Chondrocyte (in vitro differentiated cells): ENCODE measurements at places on chromosomes 3 and 15. TPM values are rescaled to one million over a fixed set of nuclear protein-coding genes. Genes with fewer than 3 reads are reported as not detected.

Gene CPB1
- not detected in 3 replicates for total RNA-seq

GRCh38 chr3:45204136-45204535, 22.0 kb downstream of the TMEM158 start:
- no peak overlapping the region for H3K4me3 ChIP-seq
- H3K27ac ChIP-seq: no peak overlapping the region
- no peak for DNase-seq
- H3K27me3 ChIP-seq: no peaks in the 10 kb centered on the region

DNA sequence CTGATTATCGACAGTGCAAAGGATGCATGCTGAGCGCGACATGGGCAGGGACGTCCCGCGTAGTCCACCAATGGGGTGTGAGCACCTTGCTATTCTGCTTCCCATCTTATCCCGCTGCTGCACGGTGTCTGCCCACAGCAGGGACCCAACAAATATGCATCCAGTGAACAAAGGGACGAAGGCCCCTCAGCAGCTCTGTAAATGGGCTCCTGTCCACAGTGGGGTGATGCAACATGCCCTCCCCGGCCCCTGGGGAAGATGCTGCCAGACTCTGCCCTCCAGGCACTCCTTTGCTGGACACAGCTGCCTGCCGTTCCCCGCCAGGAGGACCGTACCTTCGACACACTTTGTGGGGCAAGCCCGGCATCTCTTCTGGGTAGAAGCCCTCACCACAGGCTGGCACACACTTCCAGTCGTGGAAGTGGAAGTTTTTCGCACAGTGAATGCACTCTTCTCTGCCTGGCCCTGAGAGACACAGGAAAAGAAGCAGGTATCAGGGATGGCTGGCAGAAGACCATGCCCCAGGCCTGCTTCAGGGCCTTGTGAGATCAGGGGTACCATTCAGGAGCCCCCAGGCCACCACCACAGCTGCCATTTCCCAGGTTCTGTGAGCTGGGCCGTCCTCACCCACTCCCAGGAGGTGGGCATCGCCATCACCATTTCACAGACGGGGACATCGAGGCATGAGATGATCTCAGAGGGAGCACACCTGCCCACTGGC, 18.2 kb upstream of the SNRPA1 start:
- peak; percentile 87 for DNase-seq
- H3K4me3 ChIP-seq: no peak overlapping the region
- H3K4me1 ChIP-seq: no peaks in the 10 kb centered on the region
- H3K27ac ChIP-seq: no peak overlapping the region
- H3K27me3 ChIP-seq: peaks cover 6% of the 10 kb centered on the region

Gene ADAMTS17
- total RNA-seq: 3.4 to 3.9 TPM (median 3.4 TPM) in 3 replicates

Gene PLA2G4F
- total RNA-seq: not detected in 3 replicates

Gene DAZL
- total RNA-seq: not detected in 3 replicates

GRCh38 chr15:89806210-89806558, 8.5 kb downstream of the ANPEP start:
- H3K27ac ChIP-seq: no peak overlapping the region
- no peaks in the 10 kb centered on the region for H3K27me3 ChIP-seq
- no peak for DNase-seq
- H3K4me1 ChIP-seq: peaks cover 37% of the 10 kb centered on the region

- peaks cover 38% of the 10 kb centered on the region for H3K36me3 ChIP-seq
- H3K27me3 ChIP-seq: no peaks in the 10 kb centered on the region
- no peak for DNase-seq
Observed at GRCh38 chr3:196235452-196236122, 19.3 kb downstream of the SLC51A start.

- DNase-seq: no peak
- no peak overlapping the region for H3K27ac ChIP-seq
- H3K27me3 ChIP-seq: no peaks in the 10 kb centered on the region
- no peak overlapping the region for H3K4me3 ChIP-seq
- H3K4me1 ChIP-seq: peaks cover 17% of the 10 kb centered on the region
Observed at GRCh38 chr3:28912120-28912885, 368.6 kb upstream of the RBMS3 start.

Gene LTK
- total RNA-seq: 0.73 to 1.4 TPM (median 1.0 TPM) in 3 replicates

GRCh38 chr3:16917256-16917935, 32.6 kb downstream of the PLCL2 start:
- no peak overlapping the region for H3K4me3 ChIP-seq
- DNase-seq: no peak
- no peaks in the 10 kb centered on the region for H3K36me3 ChIP-seq
- no peak overlapping the region for H3K27ac ChIP-seq
- peaks cover 13% of the 10 kb centered on the region for H3K4me1 ChIP-seq
- H3K27me3 ChIP-seq: no peaks in the 10 kb centered on the region

- H3K27ac ChIP-seq: no peak overlapping the region
- no peaks in the 10 kb centered on the region for H3K36me3 ChIP-seq
- no peak overlapping the region for H3K4me3 ChIP-seq
- peak; percentile 58 for DNase-seq
- peaks cover 13% of the 10 kb centered on the region for H3K4me1 ChIP-seq
Observed at GRCh38 chr3:13299531-13300155, 120.5 kb downstream of the NUP210 start.

DNA sequence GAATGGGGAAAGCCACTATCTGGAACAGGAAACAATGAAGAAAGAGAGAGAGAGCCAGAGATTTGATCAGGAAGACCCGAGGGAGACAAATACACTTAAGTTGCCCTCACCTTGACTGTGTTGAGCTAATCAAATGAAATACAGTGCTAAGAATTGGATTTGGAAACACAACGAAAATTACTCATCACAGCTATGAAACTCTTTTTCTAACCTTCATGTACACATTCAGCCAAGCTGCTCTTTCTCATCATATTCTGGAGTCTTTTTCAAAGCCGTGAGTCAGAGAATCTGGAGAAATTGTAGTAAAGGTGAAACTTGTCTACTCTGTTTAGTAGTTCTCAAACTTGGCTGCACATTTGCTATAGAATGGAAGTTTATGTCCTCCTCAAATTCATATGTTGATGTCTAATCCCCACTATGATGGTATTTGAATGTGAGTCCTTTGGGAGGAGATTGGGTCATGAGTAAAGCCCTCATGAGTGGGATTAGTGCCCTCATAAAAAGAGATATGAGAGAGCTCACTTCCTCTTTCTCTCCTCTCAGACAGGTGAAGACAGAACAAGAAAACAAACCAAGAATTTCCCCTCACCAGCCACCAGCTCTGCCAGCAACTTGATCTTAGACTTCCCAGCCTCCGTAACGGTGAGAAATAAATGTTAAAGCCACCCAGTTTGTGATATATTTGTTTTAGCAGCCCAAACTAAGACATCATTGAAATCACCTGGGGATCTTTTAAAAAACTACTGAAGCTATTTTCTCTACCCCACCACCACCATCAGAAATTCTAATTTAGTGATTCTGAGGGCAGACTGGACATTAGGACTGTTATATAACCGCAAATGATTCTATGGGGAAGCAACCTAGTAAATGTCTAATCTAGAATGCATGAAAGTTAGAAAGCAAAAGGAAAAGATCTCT, 143.6 kb upstream of the GRM7 start:
- no peak for DNase-seq
- no peaks in the 10 kb centered on the region for H3K4me1 ChIP-seq
- no peaks in the 10 kb centered on the region for H3K36me3 ChIP-seq
- H3K27ac ChIP-seq: no peak overlapping the region
- H3K4me3 ChIP-seq: no peak overlapping the region

DNA sequence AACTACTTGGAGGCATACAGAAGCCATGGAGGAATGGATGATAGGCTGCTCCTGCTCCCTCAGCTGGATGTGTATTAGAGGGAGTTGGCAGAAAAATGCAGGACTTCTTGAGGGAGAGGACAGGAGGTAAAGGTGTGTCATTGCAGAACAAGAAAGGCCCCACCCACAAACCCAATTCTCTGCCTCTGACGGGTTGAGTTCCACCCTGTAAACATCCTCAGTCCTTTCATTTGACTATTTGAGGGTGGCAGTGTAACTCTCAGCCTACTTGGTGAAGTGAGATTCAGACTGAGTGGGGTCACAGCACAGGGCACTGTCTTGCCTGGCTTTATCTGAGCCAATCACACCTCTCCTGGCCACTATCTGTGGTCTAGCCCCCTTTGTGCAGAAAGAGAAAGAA, at the start of gene TPRG1:
Gene TPRG1, plus strand, starts transcription at position 265 of the 400 bp plus-strand sequence. CDS start 35,414 bp downstream, outside the sequence.
- no peaks in the 10 kb centered on the region for H3K27me3 ChIP-seq
- no peak within 1 kb of the TSS for H3K27ac ChIP-seq
- no peak for DNase-seq
- H3K4me1 ChIP-seq: peaks cover 12% of the 10 kb centered on the region

GRCh38 chr15:84035399-84035766, 200.2 kb upstream of the GOLGA6L4 start:
- H3K4me3 ChIP-seq: no peak overlapping the region
- no peaks in the 10 kb centered on the region for H3K36me3 ChIP-seq
- DNase-seq: no peak
- peaks cover 17% of the 10 kb centered on the region for H3K27me3 ChIP-seq
- no peaks in the 10 kb centered on the region for H3K4me1 ChIP-seq

Gene CRYGS
- total RNA-seq: 1.7 to 3.1 TPM (median 2.8 TPM) in 3 replicates

DNA sequence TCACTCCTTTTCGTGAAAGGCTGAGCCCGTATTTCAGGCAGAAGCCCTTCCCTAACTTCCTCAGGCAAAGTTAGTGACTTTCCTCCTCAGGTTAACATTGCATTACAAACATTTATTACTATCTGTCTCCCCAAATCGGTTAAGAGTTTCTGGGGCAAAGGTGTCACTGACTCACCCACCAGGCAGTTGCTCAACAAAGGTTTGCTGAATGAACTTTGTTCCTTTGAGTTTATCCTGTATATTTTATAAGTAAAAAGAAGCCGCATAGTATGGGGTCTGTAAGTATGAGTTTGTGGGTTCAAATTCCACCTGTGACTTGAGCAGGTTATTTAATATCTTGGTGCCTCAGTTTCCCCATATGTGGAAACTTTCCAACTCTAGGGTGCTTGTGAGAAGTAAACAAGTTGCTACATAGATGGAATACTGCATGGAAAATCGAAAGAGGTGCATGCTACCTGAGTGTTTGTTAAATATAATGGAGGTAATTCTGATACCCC, 177.7 kb downstream of the THRB start:
- DNase-seq: no peak
- H3K27ac ChIP-seq: no peak overlapping the region

GRCh38 chr3:65174713-65175112, 486.9 kb upstream of the ADAMTS9 start:
- H3K36me3 ChIP-seq: no peaks in the 10 kb centered on the region
- H3K4me1 ChIP-seq: peaks cover 26% of the 10 kb centered on the region
- H3K27ac ChIP-seq: no peak overlapping the region
- no peak overlapping the region for H3K4me3 ChIP-seq
- H3K27me3 ChIP-seq: no peaks in the 10 kb centered on the region
- DNase-seq: no peak

- peak overlapping the region; percentile 2 for H3K4me3 ChIP-seq
- no peaks in the 10 kb centered on the region for H3K27me3 ChIP-seq
- DNase-seq: no peak
- no peak overlapping the region for H3K27ac ChIP-seq
Observed at GRCh38 chr3:147940405-147941193, 531.4 kb downstream of the ZIC1 start.

Gene IRAK2
- total RNA-seq: 0.63 to 1.6 TPM (median 1.6 TPM) in 3 replicates

- DNase-seq: no peak
- H3K36me3 ChIP-seq: no peaks in the 10 kb centered on the region
- peak overlapping the region; percentile 28 for H3K4me3 ChIP-seq
- H3K4me1 ChIP-seq: peaks cover 38% of the 10 kb centered on the region
- peak overlapping the region; percentile 94 for H3K27ac ChIP-seq
Observed at GRCh38 chr15:92801774-92802464, 98.2 kb upstream of the CHD2 start.

- no peak overlapping the region for H3K4me3 ChIP-seq
- H3K4me1 ChIP-seq: no peaks in the 10 kb centered on the region
- no peak overlapping the region for H3K27ac ChIP-seq
- peaks cover 19% of the 10 kb centered on the region for H3K27me3 ChIP-seq
Observed at GRCh38 chr3:130795396-130795795, 48.8 kb upstream of the PIK3R4 start.

GRCh38 chr3:13414040-13414729, 5.9 kb downstream of the NUP210 start:
- peaks cover 1% of the 10 kb centered on the region for H3K36me3 ChIP-seq
- no peaks in the 10 kb centered on the region for H3K27me3 ChIP-seq
- no peak overlapping the region for H3K4me3 ChIP-seq

DNA sequence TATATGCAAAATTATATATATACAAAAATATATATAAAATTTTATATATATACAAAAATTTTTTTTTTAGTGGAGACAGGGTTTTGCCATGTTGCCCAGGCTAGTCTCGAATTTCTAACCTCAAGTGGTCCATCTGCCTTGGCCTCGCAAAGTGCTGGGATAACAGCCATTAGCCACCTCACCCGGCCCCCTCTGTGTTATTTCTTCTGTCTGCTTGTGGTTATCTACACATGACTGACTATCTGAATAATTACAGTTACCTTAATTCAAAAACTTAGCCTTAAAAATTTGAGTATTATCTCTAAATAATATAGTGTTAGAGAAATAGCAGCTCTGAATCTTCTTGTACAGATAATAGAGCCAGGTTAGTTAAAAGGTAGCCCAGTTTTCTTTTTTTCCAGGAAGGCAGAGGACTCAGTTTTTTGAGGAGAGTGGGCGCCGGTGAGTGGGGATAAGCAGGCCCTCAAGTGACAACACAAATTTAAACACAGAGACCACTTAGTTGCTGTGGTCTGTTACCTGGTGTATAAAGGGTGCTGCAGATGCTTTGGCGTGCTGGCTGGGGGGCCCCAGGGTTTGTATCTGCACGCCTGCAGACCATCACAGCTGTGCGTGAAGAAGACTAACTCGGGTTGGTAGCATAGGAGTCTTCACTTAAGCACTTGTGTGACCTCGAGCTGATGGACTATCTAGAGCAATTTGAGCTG, 83.7 kb downstream of the TRAK1 start:
- H3K36me3 ChIP-seq: no peaks in the 10 kb centered on the region
- no peak overlapping the region for H3K27ac ChIP-seq
- no peaks in the 10 kb centered on the region for H3K27me3 ChIP-seq
- DNase-seq: no peak
- H3K4me3 ChIP-seq: no peak overlapping the region
- peaks cover 23% of the 10 kb centered on the region for H3K4me1 ChIP-seq

GRCh38 chr15:73957276-73957675, 31.0 kb downstream of the LOXL1 start:
- H3K4me3 ChIP-seq: no peak overlapping the region
- H3K27me3 ChIP-seq: no peaks in the 10 kb centered on the region
- H3K27ac ChIP-seq: peak overlapping the region; percentile 77
- peaks cover 3% of the 10 kb centered on the region for H3K36me3 ChIP-seq
- peaks cover 66% of the 10 kb centered on the region for H3K4me1 ChIP-seq
- peak; percentile 66 for DNase-seq

Gene OIP5
- total RNA-seq: 1.1 to 2.8 TPM (median 1.8 TPM) in 3 replicates

DNA sequence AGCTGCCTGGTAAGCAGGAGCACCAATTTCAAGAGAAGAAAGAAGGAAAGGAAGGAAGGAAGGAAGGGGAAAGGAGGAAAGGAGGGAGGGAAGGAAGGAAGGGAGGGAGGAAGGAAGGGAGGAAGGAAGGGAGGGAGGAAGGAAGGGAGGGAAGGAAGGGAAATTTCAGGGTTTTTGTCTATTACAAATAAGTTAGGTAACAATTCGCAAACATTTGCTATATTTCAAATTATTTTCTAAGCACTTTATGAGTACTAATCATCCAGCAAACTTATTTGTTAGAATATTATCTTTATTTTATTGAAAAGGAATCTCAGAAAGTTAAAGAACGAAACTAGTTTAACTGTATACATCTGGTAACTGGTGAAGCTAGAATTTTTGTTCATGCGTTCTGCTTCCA, 921.7 kb downstream of the TBL1XR1 start:
- no peaks in the 10 kb centered on the region for H3K36me3 ChIP-seq
- H3K4me3 ChIP-seq: no peak overlapping the region
- no peak for DNase-seq
- H3K4me1 ChIP-seq: no peaks in the 10 kb centered on the region
- H3K27me3 ChIP-seq: peaks cover 7% of the 10 kb centered on the region
- no peak overlapping the region for H3K27ac ChIP-seq
